Stimulated activated CD4-positive, alpha-beta T cell treated with anti-CD3 and anti-CD28 coated beads, Interleukin-4, amount 100 ng/mL, for 1 hour (primary cell): ENCODE measurements at places on chromosomes 3 and 15.
A peak's percentile ranks its signal among the peaks of the same experiment; 100 is the strongest.

DNA sequence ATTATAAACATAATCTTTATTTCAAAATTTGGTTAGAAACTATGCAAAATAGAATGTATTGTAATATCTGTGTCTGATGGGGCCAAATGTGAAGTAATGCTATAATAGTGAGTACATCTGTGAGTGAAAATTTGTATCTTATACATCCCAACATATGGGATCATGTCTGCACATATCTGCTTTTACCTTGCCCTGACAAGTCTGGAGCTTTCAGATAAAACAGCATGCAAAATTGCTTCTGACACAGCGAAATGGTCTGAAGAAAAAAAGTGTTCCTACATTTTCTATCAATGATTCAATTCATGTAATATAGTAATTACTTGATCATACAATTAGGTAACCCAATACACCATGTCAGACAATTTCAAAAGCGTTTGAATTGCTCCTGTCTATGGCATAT is 58.1 kb upstream of the P3H2 start:
- no peak for DNase-seq

GRCh38 chr15:85718271-85718971 is 76.3 kb downstream of the KLHL25 start:
- DNase-seq, result no peak

- DNase-seq, result no peak
Observed at GRCh38 chr15:76321171-76321570, 9.9 kb upstream of the ETFA start.

- DNase-seq, result no peak
Observed at GRCh38 chr3:154778057-154778456, 302.1 kb upstream of the MME start.

GRCh38 chr15:73677146-73677607 is 7.0 kb upstream of the CD276 start:
- DNase-seq, result peak; percentile 38

DNA sequence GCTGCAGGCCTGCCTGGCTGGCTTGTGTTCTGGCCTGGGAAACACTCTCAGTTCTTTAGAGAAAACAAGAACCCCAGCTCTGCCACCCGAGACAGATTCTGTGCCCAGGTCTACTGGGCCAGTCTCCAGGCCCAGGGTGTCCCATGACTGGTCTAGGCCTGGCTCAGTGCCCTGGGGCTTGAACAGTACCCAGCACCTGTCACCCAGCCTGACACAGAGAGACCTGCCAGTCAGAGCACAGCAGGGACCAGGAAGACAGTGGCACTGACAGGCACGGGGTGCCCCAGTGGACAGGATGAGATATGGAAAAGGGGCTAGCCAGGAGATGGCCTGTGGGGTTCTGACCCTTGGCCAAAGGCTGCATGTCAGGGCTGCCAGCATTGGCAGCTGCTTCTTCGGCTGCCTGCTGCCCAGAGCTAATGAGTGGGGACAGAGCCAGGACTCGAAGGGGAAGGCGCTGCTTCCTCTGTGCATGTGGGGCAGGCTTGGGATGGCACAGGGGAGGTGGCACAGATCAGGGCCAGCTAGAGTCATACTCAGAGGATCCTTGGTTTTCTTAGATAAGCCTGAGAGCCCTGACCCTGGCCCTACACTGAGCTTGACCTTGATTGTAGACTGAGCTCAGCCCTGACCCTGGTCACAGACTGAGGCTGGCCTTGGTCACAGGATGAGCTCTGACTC is 15.1 kb downstream of the CCDC33 start:
- no peak for DNase-seq

DNA sequence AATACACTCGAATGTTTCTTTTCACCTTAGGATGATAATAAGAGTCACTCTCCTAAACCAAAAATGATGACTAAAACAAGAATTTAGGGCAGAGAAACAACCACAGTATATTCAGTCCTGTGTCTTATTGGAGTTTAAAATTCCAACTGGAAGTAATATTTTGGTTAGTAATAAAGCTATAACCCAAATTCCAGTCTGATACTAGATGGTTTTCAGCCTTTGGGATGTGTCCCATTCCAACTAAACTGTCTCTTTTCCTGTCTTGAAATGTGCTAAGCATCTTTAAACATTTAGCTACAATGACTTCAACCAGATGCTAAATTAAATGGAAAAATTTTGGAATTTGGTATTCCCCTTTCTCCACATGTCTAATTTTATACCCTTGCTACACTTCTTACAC is 510.0 kb downstream of the ROBO1 start:
- no peak for DNase-seq

DNA sequence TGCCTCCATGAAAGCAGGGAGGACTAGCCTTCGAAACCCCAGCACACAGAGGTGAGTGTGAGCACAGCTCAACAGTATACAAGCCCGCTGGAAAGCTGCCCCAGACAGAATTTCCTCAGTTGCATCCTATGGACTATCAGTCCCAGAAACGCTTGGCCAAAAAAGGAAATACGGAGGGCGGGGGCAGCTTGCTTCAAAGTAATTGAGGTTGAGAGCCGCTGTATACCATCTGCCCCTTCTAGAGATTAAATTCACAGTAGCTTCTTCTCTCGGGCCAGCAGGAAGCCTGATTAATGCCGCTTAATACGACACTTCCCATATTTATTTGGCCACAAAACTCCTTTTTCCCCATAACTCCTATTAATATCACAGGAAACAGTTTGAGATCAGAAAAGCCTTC is 88.7 kb downstream of the LIPC start:
- no peak for DNase-seq

DNA sequence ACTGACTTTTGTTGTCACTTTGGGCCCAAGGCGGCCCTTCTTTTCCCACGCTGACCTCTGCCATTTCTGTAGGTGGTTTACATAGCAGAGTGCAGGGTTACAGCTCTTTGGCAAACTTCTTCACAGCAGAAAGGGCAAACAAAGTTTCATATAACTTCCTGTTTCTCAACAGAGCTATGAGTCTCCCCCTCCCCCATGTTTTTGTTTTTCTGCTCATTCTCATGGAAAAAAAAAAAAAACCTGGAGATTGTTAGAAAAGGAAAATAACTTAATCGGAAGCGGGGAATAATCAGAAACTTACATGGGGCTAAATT is 342.0 kb upstream of the NR2F2 start:
- DNase-seq, result no peak

DNA sequence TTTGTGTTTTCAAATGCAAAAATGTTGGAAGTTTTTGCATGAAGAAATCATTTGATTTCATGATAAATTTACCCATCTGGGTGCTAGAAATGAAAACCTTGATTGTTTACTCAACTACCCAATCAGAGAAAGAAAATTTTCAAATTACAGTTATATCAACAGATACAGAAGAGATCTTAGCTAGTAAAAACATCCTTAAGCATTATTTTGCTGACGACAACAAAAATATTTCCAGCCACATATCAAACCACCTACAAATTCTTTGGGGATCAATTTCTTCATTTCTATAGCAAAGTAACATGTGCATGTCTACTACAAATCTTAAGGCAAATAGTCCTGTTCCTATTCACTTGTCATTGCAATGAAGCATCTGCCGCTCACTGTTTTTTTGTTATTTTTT is 530.3 kb downstream of the ZIC1 start:
- DNase-seq, result no peak

DNA sequence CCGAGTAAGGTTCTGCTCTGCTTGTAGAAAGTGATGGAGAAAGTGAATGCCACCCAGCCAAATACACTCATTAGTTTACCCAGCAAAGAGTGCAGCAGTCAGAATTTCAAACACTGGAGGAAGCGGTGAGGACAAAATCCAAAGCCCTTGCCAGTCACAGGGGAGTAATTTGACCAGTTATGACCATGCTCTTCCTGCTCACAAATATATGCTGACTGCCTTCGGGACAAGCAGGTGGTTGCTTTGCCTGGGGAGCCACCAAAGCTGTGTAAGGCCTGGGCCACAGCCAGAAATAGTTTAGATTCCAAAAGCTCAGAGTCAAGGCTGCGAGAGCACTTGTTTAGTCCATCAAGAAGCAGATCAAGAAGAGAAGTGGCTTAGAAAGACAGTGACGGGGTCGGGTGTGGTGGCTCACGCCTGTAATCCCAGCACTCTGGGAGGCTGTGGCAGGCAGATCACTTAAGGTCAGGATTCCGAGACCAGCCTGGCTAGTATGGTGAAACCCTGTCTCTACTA is 51.0 kb upstream of the ATP13A3 start:
- DNase-seq, result no peak

GRCh38 chr3:67357610-67358458 is 296.6 kb downstream of the SUCLG2 start:
- no peak for DNase-seq

GRCh38 chr3:109070211-109070610 is 47.7 kb downstream of the MORC1 start:
- DNase-seq, result no peak

GRCh38 chr3:139745831-139746230 is 68.1 kb upstream of the NMNAT3 start:
- no peak for DNase-seq

DNA sequence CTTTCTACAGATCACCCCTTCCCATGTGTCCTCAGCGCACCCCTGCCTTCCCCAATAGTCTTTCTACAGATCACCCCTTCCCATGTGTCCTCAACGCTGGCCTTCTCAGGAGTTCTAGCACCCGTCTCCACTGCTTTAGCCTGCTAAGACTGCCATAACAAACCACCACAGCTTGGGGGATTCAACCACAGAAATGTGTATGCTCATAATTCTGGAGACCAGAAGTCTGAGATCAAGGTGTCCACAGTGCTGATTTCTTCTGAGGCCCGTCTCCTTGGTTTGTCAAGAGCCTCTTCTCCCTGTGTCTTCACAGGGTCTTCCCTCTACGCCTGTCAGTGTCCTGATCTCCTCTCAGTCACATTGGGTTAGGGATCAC is 68.1 kb upstream of the CGNL1 start:
- no peak for DNase-seq

- DNase-seq, result no peak
Observed at GRCh38 chr3:150434234-150434633, 26.1 kb downstream of the TSC22D2 start.

DNA sequence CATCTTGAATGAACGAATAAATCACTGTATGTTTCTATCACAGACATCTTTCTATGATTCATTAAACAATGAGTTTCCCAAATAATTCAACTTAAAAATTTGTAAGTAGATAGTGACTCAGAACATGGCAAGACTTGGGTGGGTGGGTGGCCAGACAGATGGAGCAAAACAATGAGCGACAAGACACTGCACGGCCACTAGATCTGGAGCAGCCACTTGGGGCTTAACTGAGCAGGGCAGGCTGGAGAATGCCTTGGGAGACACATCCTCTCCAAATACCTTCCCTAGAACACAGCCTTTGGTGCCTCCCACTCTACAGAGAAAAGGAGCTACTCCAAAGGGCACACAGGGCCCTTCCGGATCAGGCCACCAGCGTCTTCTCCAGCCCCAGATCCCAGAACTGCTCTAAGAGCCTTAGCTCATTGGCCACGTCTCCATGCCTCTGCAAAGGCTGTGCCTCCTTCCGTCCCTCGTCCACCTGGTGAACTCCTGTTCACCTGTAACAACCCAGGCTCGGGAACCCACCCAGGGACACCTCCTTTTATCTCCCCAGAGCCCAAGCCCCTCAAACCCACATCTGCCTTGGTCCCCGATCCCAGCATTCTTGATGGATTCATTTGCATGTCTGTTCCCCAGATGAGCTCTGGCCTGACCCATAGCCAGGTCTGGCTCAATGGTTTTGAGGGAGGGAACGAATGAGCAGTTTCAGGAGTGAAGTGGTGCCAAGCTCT is 134.9 kb upstream of the IQSEC1 start:
- no peak for DNase-seq

DNA sequence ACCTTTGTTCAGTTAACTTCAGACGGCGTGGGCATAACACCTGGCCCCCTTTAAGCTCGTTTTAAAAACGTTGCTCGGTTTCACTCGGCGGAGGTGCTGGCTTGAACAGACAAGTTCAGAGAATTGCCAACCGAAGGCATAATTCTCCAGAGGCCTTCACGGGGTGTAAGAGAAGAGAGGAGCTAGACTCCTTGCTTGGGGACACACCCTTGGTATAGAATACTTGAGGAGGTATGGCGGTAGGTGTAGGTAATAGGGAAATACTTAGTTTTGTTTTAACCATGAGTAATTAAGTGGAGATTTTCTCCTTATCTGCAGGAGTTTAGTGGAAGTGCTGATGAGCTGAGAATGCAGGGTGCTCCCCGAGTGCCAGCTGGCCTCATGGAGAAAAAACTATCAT is 921 bp downstream of the FBXL2 start:
- DNase-seq, result no peak

DNA sequence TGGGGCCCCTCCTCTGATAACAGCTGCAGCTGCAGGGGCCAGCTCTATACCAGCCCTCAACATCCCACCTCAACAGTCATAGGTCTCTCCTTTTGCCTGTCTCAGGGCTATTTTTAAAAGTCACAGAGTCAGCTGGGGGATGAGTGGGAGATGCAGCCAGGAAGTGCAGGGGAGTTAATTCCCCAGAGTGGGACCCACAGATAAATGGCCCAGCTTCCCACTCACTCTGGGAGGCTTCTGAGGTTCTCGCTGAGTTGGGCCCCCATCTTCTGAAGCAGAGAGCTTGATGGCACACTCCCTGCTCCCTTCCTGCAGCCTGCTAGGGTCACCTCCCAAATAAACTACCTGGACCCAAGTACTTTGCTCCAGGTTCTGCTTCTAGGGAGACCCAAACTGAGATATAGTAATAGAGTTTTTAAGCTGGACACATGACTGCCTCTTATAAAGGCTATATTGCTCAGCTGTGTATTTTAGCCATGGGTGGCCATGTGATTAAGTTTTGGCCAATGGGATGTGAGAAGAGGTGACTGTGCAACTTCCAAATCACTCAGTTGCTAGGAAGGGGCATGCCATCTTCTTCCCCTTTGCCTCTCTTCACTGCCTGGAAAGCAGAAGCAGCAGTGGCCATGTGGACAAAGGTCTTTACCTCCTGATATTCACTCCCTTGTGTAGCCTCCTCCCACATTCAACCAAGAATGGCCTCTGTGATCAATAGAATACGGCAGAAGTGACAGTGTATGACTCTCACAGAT is 15.5 kb upstream of the VIPR1 start:
- no peak for DNase-seq

- DNase-seq, result no peak
Observed at GRCh38 chr3:155737844-155738460, 6.9 kb downstream of the PLCH1 start.

DNA sequence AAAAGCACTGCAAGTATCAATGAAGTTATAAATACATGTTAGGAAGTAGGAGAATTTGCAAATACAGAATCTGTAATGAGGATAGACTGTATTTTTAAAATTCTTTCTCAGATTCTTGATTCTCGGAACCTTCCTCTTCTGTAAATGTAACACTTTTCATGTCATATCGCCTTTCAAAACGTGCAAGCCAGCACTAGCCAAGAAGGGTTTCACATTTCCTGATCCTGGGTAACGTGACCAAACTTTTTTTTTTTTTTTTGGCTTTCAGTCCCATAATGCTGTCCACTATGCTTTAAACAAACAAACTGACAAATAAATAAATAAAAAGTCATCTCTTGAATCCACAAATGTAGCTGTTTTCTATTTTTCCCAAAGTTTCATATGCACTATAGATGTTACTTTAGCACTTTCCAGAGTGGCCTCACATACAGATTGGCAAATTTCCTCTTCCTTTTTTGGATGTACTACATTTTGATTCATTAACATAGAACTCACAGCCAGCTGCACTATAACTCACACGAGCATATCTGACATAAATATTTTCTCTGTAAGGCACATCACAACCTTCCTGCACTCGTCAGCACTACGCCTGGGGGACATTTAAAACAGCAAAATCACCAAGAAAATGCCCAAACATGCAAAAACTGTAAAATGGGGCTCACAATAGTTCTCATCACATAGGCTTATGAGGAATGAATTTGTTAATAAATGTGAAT is 208.1 kb downstream of the OSBPL10 start:
- no peak for DNase-seq
